Sigmoid colon (tissue), 7 donors: ENCODE measurements at places on chromosomes 12 and 14. TPM values are rescaled to one million over a fixed set of nuclear protein-coding genes. Genes with fewer than 3 reads are reported as not detected.

DNA sequence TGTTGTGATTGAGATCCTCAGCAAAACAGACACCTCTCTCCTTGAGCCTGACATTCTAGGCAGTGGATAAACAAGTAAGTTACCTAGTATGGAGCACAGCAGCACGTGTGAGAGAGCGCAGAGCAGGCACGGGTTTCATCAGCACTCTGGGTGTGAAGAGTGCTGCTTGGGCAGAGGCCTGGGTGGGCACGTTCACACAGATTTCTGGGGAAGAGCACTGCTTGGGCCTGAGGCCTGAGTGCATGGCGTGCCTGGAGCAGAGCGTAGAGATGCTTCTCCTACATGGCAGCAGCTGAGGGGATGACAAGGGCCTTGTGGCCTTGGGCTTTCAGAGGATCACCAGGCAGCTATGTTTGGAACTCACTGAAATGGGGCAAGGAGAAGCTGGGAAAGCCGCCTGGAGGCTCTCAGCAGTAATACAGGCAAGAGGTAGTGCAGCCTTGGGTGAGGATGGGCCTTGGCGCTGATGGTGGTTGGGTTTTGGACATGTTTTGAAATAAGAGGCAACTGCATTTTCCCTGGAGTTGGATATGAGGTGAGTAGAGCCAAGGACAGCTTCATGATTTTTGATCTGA lies 17.6 kb downstream of the CKB start:
- no peaks in the 10 kb centered on the region for H3K4me1 ChIP-seq
- peaks cover 40% of the 10 kb centered on the region for H3K36me3 ChIP-seq
- DNase-seq, result no peak
- H3K27ac ChIP-seq, result no peak overlapping the region

- H3K27me3 ChIP-seq, result no peaks in the 10 kb centered on the region
- no peak overlapping the region for H3K27ac ChIP-seq
- peaks cover 58% of the 10 kb centered on the region for H3K36me3 ChIP-seq
- H3K4me1 ChIP-seq, result peaks cover 23% of the 10 kb centered on the region
- no peak for DNase-seq
Observed at GRCh38 chr12:6465467-6466183, 4.9 kb downstream of the VAMP1 start.

- no peak overlapping the region for H3K27ac ChIP-seq
- H3K27me3 ChIP-seq, result no peaks in the 10 kb centered on the region
- H3K36me3 ChIP-seq, result no peaks in the 10 kb centered on the region
- no peaks in the 10 kb centered on the region for H3K4me1 ChIP-seq
Observed at GRCh38 chr12:51017452-51017851, 8.7 kb downstream of the SLC11A2 start.

GRCh38 chr12:93783832-93784231 lies 106.7 kb downstream of the CRADD start:
- DNase-seq, result no peak
- no peaks in the 10 kb centered on the region for H3K36me3 ChIP-seq
- H3K4me1 ChIP-seq, result peaks cover 65% of the 10 kb centered on the region
- H3K27me3 ChIP-seq, result no peaks in the 10 kb centered on the region
- H3K27ac ChIP-seq, result peak overlapping the region; percentile 89
- no peak overlapping the region for H3K4me3 ChIP-seq

Gene KRT73
- total RNA-seq, result not detected

Gene PPP1R36
- total RNA-seq, result not detected

Gene NAV3
- 9.3 TPM for total RNA-seq

Gene ACSS3
- total RNA-seq, result 9.9 TPM
